ENCODE measurements at places on chromosomes 2 and 18.

- DNase-seq, result no peak
Observed at GRCh38 chr2:64228126-64228678, 84.0 kb upstream of the PELI1 start.

DNA sequence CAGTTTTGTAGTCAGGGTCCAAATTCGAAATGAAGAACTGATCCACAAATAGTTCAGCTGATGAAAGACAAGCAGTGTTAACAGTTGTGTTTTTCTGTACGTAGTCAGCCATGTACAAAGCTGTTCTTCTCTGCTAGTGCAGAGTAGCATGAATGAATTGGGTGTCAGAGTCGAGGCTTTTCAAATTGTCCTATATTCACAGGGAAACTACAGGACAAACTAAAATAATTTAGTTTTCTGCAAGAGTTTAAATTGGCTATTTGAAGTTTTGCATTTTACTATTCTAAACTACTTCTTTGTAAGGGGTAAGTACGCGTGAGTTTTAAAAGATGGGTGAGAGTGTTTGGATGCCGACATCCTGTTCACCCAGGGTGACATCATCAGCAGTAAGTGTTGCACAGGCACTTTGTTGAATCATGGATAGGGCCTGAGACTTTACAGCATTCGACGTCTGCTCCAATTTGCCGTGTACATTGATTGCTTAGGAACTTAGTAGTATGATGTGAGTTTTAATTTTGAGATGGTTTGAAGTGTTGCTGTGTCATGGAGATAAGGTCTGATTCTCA is 147.2 kb upstream of the NFATC1 start:
- DNase-seq, result no peak

DNA sequence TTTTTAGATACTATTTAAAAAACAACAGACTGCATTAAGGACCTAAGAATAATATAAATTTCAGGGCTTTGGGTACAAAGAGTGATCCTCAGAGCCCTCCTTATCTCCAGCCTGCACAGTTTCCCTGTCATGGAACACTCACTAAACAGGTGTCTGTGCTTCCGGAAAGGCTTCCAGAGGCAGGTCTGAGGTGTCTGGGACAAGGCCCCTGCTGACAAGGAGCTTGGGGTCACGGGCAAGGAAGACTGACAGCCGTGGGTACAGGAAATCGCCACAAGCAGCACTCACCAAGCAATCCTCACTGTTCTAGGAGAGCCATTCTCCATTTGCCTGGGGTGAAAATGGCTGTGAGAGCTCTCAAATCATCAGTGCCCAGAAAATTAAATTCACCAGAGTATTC is 220.3 kb upstream of the PXDN start:
- DNase-seq, result no peak

GRCh38 chr18:23618862-23619387 is 32.6 kb upstream of the NPC1 start:
- DNase-seq, result no peak

GRCh38 chr2:201008296-201008829 is 44.9 kb upstream of the ORC2 start:
- DNase-seq, result no peak

DNA sequence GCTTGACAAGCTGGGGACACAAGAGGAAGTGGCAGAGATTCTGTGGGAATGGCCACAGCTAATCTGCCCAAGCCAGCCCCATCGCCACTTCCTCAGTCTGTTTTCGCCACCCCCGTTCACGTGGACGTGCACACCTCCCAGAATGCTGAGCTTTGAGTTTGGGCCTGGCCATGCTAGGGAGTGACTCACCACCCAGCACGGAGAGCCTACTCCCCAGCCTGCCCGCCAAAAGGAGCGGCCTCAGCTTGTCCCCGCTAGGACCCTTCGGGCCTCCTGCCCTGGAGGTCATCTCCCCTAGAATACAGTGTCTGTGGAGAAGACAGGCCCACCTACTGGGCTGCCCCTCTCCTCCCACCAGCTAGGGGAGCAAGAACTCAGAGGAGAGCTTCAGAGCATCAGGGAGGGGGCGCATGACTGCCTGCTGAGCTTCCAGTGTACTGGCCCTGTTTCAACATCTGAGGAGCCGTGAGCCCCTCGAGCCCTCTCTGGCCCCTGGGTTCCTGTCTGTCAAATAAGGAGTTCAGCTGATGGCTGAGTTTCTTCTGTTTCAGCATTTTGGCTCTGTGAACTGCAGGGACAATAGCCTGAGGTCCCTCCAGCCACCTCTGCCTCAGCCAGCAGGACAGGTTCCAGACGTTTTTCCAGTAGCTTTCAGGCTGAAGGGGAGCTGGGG is 5.1 kb downstream of the SLC35F6 start:
- DNase-seq, result no peak
